Stimulated activated CD8-positive, alpha-beta memory T cell treated with anti-CD3 and anti-CD28 coated beads, Interleukin-2, amount 100 ng/mL, for 1 hour (primary cell): ENCODE measurements at places on chromosomes 13 and 19.

DNA sequence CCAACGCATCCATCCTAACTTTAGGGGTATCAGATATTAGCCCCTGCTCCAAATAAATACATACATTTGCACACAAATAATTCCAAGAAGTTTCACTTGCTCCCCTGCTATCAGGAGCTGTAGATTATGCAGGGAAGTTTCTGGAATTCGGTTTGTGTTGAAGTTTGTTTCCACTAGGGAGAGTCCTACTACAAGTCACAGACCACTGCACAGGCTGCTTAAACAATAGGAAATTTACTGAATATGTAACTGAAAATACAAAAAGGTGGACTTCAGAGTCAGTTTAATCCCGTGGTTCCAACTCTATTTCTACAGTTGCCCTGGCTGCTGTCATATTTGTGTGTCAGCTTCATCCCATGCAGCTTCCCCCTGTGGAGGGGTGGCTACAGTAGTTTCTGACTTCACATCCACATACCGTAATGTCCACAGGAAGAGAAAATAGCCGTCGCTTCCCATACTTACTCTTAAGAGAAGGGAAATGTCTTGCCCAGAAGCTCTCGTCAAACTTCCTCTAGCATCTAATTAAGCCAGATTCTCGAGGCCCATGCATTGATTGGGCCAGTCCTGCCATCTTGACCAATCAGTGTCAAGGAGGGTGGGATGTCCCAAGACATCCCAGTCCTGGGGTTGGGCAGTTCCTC lies 286.6 kb downstream of the COG6 start:
- DNase-seq: no peak

DNA sequence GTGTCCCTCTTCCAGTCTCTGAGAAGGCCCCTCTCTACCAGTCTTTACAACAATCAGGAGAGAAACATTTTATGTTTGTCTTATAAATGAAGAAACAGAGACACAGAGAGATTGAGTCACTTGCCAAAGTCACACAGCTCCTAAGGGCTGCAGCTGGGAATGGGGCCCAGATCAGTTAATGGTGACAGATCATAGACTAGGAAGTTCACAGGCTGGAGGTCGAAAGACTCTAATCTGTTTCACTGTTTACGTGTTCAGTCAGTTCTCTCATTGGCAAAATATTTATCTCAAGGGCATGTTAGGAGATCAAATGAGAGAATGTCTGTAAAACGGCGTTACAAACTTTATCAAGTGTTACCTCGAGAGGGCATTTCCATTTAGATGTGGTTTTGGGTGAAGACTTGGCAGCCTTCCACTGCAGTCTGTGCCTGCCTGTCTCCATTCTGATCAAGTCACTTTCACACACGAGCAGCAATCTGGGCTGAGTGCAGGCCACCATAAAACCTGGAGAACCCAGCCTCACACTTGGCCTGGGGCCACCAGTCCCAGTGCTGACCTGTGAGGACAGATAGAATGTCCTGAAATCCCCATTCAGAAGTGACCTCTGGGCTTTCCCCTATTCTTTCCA lies 65.1 kb downstream of the SIAH3 start:
- DNase-seq: no peak

- no peak for DNase-seq
These were observed 56.2 kb upstream of the ARHGEF7 start for GRCh38 chr13:111058796-111059506.

DNA sequence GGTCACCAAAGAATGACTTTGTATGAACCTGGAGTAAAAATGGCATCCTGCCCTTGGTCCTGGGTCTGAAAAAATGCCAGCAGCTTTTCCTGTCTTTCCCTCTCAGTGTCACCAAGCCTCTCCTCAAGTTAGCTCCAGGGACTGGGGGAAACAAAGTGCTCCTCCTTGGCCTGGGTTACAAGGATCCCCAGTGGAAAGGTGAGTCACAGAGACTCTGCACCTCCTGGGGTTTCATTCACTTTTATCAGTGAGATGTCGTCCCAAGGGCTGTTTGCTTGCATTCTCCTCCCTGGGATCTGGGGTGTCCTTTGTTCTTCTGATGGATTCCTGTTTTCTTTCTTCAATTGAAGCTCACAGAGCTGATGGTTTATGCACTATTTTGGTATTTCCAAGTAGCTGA lies 93.2 kb upstream of the CSNK1A1L start:
- DNase-seq: no peak

- no peak for DNase-seq
These were observed 213.5 kb downstream of the FGF9 start for GRCh38 chr13:21884299-21884909.

DNA sequence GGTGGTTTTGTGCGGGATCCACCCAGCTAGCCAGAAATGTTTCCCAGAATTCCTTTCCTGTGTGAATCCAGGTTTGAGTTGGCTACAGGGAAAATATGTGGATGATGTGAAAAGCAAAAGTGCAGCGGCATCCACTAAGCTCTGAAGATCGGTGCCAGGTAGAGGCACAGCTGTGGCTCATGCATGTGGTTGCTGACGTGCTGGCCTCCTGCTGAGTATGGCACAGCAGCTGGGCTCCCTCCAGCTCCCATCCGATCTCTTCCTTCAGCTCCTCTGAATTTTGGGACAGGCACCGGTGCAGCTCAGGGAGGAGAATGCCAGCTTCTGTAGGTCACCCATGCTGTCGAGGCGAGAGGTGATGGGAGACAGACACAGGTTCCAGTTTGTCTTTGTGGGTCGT lies 84.0 kb upstream of the GSX1 start:
- DNase-seq: no peak

GRCh38 chr13:85108356-85108755 lies 690.9 kb downstream of the SLITRK6 start:
- no peak for DNase-seq

DNA sequence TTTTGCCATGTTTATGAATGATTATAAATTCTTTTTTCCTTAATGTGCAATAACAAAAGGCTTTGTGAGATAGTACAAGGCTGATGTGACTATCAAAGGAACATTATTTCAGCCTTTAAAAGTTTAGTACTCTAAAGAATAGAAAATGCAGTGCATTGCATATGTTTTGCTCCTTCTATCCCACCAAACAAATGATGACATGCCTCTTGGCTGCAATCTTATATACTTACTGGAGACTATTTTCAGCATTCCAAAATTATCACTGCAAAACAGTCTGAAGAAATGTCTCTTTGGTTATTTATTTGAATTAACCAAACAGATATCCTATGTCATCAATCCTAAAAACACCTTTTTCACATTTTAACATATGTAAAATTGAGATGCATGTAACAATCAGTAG lies 776.5 kb upstream of the SPRY2 start:
- no peak for DNase-seq

- peak; percentile 75 for DNase-seq
These were observed 565 bp upstream of the ZFP30 start for GRCh38 chr19:37655689-37656371.

DNA sequence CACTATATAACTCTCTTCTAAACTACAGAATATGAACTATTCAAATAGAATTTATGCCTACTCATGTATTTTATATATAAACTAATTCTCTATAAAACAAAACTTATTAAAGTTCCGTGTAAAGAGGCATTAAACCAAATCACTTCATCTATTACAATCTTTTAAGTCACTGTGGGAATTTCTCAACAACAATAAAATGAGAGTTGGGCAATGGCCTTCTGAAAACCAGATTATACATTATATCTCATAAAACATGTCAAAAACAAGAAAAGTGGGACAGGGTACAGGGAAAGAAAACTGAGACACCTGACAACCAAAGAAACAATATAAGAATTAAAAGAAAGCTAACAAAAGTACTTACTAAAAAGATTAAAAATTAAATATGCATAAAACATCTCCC lies 145.2 kb downstream of the DIAPH3 start:
- DNase-seq: no peak

- DNase-seq: no peak
These were observed 23.2 kb upstream of the EEF1AKMT1 start for GRCh38 chr13:20796791-20797508.
